CD4-positive, CD25-positive, alpha-beta regulatory T cell (primary cell): ENCODE measurements at places on chromosomes 5 and 9.

DNA sequence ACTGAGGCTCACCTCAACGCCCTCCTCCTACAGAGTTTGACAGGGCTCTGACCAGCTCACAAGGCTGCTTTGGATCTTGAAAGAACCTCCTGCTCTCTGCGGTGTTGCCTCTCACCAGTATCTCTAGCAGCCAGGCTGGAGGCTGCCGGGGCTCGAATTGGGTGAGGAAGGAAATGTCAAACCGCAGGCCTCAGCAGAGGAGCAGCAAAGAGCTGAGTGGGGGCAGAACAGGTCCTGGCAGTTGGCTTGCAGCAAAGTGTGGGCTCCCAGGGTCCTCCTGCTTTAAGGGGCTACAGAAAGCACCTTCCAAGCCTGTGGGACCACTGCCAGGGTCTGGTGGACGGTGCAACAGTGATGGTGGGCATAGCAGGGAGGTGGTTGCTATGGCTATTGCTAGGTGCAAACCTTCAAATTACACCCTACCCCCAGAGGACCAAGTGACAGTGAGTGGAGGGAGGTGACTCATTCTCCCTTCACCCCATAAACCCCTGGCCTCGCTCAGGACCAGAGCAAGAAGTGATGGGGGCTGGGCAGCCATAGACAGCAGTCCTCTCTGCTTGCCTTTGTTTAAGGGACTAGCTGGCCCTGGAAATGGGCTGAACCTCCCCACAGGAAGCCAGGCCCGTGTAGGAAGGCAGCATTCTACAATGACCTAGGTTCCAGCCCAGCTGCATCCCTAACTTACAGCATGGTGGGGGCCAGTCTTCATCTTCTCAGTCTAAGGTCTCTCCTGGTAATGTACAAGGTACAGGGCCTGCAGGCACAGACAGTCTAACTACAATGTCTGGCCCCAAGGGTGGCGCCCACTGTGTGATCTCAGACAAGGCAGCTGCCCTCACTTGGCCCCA is 18.7 kb downstream of the LCP2 start:
- peaks cover 96% of the 10 kb centered on the region for H3K4me1 ChIP-seq
- peaks cover 55% of the 10 kb centered on the region for H3K36me3 ChIP-seq
- H3K4me3 ChIP-seq: peak overlapping the region; percentile 65
- DNase-seq: peak; percentile 91
- peak overlapping the region; percentile 88 for H3K27ac ChIP-seq
- H3K27me3 ChIP-seq: no peaks in the 10 kb centered on the region

- no peak overlapping the region for H3K27ac ChIP-seq
- no peaks in the 10 kb centered on the region for H3K36me3 ChIP-seq
- no peaks in the 10 kb centered on the region for H3K4me1 ChIP-seq
- H3K27me3 ChIP-seq: no peaks in the 10 kb centered on the region
- H3K4me3 ChIP-seq: no peak overlapping the region
Observed at GRCh38 chr9:96691326-96691725, 36.2 kb upstream of the PRXL2C start.

DNA sequence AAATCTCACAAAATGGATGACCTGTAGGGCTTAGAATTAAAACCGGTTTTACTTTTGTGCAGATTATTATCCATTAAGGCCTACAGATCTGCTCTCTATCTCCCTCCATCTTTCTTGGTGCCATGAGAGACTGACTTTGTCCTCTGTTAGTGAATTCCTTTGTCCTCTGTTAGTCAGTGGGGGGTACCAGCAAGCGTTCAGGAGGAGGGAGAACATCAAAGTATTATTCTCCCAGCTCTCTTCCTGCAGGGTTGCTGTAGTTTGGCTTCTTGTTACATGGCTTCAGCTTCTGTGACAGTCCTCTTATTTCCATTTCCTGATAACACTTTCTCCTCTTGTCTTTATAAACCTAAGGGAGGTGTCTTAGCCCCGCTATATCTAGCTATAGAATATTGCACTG is 850.5 kb upstream of the SEMA6A start:
- H3K27me3 ChIP-seq: no peaks in the 10 kb centered on the region
- H3K36me3 ChIP-seq: no peaks in the 10 kb centered on the region
- H3K4me1 ChIP-seq: no peaks in the 10 kb centered on the region
- H3K4me3 ChIP-seq: no peak overlapping the region
- H3K27ac ChIP-seq: no peak overlapping the region

DNA sequence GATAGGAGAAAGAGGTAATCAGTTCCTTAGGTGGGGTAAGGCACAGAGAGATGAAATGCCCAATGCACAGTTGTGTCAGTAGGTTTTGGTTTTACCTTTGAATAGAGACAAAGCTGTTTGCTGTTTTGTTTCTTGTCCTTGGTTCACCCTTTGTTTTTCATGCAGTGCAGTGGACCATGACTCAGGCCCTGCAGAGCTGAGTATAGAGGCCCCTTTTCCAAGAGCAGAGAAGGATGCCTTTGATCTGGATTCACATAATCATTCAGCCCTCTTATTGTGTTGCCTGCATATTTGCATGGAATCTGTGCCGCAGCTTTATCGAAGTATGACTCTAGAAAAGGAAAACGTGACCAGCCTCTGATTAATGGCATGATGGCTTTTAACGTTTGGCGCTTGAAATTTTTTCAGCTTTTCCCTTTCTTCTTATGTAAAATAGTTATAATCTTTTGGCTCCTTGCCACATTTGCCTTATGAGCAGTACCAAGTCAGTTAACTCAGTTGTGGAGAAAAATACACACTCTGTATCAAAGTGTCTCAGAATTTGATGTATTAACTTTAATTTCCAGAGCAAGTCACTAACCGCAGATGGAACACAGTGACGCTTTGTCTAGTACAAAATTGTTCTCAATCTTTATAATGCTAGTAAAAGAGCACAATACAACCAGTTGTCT is 197.6 kb downstream of the KDM4C start:
- H3K27ac ChIP-seq: no peak overlapping the region
- H3K27me3 ChIP-seq: no peaks in the 10 kb centered on the region
- H3K36me3 ChIP-seq: peaks cover 3% of the 10 kb centered on the region
- H3K4me3 ChIP-seq: no peak overlapping the region
- DNase-seq: peak; percentile 21
